Activated naive CD8-positive, alpha-beta T cell treated with anti-CD3 and anti-CD28 coated beads for 36 hours (primary cell): ENCODE measurements at places on chromosomes 5 and 9.
A peak's percentile ranks its signal among the peaks of the same experiment; 100 is the strongest.

DNA sequence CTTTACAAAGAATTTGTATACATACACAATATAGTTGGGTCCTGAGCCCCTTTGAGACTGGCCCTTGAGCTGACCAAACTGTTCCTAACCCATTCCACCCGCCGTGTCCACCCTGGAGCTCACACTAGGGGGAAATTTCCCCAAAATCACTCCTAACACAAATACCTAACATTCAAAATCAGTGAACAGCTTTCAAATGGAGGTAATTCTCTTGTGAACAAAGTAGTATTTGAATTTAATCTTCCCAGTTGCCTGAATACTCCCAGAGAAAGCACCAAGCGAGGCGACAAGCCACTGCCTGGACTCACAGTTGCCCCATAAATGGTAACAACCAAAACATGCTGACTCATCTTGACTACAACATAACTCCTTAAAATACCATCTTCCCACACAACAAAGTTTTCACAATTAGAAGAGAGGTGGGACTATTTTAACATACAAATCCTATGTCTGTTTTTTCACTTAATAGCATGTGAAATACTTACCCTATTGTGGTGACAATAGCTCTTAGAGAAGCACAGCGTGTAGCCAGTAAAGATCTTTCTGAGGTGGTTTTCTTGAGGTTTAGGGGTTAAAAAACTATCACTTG, 31.7 kb upstream of the SCAMP1 start:
- no peak for DNase-seq

- no peak for DNase-seq
Observed at GRCh38 chr5:40991168-40991980, 79.8 kb downstream of the MROH2B start.

DNA sequence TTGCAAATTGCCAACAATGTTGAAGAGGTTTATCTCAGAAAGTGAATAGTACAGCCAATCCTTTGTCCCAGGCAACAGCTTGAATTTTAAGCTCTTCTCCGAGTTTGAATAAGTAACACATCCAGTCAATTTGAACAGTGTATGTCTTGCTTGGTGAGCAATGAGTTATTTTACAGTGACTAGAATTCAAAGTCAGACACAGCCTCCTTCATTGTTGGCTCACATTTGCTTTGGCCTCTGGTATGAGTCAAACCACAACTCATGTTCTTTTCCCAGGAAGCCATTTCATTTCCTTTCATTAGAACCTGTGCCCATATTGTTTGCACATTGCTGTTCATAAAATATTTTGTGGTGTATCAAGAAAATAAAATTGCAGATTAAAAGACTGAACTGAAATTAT, 622.0 kb upstream of the DAB2 start:
- no peak for DNase-seq

DNA sequence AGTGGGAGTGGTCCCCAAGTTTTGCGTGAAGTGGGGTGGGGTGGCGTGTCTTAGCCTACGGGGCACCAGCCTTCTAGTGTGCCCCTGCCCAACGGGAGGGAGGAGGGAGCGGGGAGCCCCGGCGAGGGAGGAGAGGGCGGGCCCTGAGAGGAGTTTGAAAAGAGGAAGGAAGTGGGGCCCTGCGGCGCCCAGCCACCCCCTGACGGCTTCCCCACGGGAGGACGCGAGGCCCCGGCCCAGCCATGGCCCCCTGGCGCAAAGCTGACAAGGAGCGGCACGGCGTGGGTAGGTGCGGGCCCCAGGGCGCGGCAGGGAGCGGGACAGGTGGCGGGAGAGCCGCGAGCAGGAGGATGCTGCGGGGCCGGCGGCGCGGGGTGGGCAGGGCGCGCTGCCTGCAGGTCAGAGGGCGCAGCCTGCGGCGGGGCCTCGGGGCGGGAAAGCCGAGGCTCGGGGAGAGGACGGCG, at the start of gene DOCK2:
Gene DOCK2, plus strand, starts transcription at position 191 of the 464 bp plus-strand sequence. Its CDS starts 52 bp downstream, at position 243.
- DNase-seq = peak; percentile 78

DNA sequence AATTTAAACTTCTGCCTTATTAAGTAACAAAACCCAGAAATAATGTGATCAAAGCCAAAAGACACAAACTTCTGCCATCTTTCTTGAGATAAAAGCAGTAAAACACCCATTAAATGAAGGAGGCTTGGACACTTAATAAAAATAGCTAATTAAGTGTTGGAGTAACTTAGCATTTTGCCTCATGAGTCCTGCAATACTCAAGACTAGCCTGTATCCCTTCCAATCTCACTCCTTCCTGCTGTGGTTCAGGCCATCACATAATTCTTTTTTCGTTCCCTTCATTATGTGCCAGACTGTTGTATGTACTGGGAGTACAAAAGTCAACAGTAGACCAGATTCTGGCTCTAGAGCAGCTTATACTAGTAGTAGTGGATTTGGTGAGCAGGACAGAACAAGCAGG, 250.2 kb downstream of the NFIB start:
- no peak for DNase-seq

DNA sequence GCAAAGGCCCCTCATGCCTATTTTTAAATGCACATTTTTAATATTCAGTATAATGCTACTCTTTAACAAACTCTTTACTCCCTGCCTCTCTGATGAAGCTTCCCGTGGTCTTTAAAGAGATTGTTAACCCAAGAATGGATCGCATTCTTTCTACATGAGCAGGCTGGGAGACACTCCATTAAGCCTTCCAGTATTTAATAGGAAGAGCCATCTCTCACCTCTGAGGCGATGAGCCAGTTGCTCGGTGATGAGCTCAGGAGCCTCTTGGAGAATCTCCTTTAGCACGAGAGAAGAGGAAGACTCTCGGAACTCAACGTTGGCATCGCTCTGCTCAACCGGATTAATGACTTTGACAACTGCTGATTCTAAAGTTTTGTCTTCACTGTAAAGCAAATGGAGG, 59.6 kb downstream of the PRUNE2 start:
- no peak for DNase-seq
